ENCODE measurements at places on chromosomes 2 and 18.

DNA sequence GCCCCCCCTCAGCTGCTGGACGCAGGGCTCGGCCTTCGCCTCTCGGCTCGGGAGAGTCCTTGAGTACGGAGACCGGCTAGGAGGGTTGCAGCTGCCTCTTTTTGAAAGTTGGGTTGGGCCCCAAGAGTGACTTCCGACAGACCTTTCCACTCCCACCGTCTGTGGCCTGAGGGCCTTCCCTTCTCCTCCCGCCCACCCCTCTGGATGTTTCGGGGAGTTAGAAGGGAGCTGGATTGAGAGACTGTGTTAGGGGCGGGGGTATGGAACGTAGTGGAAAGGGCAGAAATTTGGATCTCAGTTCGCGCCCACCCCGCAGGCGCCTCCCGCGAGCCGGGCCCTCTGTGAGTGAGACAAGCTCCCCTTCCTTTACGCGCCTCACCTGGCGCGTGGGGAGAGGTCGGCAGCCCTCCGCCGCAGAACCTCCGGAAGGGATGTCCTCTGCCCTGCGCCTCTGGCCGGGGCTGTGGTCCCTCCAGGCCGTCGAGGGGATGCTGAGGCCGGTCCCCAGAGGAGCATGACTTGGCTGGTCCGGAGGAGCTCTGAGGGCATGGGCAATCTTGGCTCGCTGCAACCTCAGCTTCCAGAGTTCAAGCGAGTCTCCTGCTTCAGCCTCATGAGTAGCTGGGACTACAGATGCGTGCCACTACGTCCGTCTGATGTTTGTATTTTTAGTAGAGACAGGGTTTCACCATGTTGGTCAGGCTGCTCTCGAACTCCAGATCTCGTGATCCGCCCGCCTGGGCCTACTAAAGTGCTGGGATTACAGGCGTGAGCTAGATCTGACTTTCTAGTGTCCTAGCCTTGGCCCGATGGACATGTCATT is 15.9 kb downstream of the C2orf74 start:
- DNase-seq = peak; percentile 37

DNA sequence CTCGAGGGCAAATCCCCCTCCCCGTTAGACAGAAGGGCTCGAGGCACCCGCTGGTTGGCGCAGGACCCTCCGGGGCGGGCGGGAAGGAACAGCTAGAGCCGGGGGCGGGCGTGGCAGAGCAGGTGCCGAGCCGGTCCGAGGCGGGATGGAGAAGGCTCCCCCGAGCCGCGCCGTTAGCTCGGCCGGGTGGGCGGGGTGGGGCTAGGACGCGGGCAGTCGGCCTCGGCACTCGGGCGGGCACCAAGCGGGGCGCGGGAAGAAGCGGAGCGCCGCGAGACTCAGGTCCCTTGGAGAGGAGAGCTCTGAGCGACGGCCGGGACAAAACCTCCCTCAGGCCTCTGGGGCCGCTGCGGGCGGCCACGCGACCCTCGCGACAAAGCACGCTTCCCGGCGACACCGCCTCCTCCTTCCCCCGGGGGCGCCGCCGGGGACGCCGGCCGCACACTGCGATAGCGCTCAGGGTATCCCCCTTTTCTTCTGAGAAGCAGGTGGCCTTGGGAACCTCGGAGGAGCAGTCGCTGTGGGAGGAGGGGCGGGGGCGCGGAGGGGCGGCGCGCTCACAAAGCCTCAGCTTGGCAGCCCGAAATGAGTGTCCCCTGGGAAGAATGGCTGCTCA is 721 bp downstream of the FHOD3 start:
- no peak for DNase-seq

DNA sequence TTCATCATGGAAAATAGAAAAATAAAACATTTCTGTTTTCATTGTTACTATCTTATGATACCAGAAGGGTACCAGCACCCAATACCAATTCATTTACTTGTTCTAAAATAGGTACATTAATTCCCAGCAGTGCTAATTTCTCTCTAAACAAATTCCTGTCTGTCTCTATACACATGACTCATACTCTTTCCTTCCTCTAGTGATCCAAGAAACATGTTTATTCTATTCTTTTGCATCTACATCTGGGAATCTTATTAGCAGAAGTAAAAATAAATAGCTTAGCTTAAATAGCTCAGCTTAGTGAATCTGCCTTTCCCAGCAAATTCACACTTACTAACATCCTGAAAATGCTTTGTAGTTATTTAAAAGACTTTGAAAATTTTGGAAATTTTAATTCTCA is 84.5 kb upstream of the MAPRE2 start:
- DNase-seq = no peak

- DNase-seq = no peak
These were observed 64.7 kb upstream of the ST3GAL5 start for GRCh38 chr2:85953476-85953875.

- DNase-seq = no peak
These were observed 46.7 kb downstream of the NBEAL1 start for GRCh38 chr2:203061346-203061745.

DNA sequence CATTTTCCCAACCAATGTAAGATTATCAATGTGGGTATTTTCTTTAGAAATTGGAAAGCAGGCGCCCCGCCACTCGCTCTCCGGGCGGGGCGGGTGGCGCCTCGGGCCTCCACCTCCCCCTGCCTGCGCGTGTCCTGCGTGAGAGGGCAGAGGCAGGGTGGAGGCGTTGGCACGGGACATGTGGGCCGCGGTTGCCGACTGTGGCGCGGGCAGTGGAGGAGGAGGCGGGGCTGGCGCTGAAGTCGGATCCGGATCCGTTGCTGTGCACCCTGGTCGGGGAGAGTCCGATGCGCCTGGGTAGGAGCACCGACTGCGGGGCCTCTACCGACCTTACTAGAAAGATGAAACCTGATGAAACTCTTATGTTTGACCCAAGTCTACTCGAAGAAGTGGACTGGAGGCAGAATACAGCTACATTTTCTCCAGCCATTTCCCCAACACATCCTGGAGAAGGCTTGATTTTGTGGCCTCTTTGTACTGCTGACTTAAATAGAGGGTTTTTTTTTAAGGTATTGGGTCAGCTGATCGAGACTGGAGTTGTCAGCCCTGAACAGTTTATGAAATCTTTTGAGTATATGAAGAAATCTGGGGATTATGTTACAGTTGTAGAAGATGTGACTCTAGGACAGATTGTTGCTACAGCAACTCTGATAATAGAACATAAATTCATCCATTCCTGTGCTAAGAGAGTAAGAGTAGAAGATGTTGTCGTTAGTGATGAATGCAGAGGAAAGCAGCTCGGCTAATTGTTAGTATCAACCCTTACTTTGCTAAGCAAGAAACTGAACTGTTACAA is 37.9 kb downstream of the PMS1 start:
- no peak for DNase-seq

- no peak for DNase-seq
These were observed 369 bp downstream of the SMCHD1 start for GRCh38 chr18:2655954-2656236.
